ENCODE measurements at places on chromosomes 1 and 21.

DNA sequence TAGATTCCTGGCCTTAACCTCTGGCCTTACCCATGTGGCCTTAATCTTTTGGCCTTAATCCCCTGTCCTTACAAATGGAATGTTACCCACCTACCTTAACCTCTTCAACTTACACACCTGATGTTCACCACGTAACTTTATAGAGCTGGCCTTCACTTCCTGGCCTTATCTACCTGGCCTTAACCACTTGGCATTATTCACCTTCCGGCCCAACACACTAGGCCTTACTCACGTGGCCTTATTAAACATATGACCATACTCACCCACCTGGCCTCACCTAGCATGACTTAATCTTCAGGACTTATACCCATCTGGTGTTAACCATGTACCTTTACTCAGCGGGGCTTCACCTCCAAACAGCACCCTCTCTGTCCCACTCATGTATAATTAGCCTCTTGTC, 41.7 kb downstream of the EXOC8 start:
- no peak for DNase-seq

- no peak for DNase-seq
Measured at GRCh38 chr21:18245464-18245967, 883 bp downstream of the CHODL start.

DNA sequence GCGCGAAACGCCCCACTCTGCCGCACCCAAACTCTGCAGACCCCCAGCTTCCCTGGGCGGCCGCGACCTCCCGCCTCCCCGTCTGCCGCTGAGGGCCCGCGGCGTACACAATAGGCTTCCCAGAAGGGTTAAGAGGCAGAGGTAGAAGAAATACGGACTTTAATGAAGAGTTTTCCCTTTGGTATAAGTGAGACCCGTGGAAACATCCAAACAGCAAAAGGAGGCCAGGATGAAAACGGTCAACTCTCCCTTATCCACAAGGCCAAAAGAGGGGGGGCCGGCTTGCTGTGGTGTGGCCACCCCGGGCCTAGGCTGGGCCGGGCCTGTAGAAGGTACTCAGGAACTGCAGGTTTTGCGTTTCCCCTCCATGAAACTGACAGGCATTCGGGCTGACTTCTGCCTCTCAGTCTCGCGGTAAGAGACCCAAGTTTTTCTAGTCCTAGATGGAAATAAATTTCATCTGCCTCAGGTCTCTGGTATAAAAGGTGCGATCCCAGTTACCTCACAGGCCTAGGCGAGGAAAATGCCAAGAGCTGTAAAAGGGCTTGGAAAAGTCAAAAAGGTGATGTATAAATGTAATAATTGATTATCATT, 671 bp upstream of the PYGO2 start:
- no peak for DNase-seq

DNA sequence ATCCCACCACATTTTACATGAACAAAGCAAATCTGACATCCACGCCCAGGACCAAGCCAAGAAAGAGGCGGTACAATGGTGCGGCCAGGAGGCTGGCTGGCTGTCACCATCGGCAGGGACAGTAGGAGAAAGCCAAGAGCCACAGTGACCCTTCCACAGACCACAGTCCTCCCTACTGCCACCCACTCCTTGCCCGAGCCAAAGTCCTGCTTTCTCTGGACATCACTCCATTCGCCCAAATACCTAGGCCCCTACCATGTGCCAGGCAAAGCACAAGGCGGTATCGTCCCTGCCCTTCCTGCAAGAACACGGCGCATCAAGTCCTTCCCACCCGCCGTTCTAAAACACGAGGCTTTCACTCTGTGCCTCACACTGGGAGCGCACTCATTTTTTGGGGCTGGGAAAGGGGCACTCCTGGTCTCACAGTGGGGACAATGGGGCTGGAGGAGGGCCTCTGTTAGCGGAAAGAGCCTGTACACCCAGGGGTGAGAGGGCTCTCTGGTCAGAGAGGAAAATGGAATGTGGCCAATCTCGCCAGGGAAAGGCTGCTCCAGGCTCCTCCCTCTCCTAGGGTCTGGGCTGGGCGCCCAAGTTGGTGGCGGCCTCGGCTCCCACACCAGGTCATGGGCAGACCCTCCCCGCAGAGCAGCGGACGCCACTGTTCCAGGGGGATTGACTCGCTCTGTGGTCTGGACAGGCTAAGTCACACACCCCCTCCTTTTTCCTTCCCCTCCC, 26.5 kb downstream of the SSBP3 start:
- no peak for DNase-seq

GRCh38 chr1:143720087-143721023, 251.4 kb downstream of the FAM72C start:
- no peak for DNase-seq

- DNase-seq: no peak
Measured at GRCh38 chr21:40732253-40733023, 114.5 kb downstream of the DSCAM start.
